ENCODE measurements at places on chromosomes 5 and 9.

DNA sequence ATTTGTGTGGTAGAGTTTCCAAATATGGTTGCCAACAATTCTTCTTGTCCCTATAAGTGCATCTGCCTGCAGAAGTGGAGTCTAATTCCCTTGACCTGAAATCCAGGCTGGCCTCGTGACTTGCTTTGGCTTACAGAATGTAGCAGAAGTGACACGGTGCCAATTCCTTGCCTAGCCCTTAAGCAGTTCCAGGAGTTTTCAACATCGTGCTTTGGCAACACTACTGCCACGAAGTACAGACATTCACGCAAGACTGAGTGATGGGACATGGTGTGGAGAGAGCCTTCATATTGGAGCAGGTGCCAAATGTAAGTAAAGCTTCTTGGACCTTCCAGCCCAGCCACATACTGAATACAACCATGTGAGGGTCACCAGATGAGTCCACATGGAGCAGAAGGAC, 92.9 kb upstream of the NEK6 start:
- no peak for DNase-seq

DNA sequence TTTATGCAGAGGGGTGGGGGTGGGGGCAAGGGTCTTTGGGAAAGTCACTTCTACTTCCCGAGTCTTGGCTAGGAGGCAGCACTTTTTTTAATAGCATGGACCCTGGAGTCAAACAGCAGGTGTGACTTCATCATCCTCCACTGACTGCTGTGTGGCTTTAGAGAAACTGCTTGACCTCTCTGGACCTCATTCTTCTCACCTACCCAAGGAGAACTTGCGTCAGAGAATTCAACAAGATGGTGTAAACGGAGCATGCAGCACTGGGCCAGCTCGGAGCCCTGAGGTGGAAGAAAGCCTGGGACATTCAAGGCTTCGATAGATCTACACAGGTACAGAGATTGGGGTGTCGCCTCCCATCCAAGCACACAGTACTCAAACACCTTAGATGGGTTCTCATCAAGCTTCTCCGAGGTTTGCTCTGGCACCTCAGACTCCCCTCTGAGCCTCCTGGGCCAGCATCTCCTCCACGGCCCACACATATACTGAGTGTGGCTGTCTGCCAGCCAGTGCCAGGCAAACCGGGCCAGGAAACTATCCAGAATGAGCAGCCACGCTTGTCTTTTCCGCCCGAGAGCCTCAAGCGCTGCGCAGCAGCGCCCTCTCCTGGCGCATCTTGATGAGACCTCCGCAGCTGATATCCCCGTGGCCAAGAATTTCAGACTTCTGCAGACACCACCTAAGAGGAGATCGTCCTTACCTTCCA, 4.6 kb upstream of the SLC25A48 start:
- DNase-seq = no peak

DNA sequence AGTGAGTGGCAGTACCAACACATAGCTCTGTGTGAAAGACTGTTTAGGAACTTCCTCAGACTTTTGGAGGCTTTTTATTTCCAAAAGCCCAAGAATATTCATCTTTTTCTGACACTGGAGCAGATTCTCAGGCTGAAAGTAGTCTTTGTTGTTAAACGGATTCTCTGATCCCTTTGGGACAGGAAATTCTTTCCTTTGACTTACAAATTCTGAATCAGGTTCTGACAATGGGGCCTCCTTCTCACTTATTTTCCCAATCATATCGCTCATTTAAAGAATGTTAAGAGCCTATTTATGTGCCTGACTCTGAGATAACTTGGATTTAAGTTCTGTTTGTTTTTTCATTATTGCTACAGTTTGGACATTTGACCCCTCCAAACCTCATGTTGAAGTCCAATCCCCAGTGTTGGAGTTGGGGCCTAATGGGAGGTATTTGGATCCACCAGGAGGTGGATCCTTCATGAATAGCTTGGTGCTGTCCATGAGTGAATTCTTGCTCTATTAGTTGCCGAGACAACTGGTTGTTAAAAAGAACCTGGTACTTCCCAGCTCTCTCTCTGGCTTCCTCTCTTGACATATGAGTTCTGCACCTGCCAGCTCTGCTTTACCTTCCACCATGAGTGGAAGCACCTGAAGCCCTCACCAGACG, 4.1 kb upstream of the ADGRV1 start:
- DNase-seq = no peak

DNA sequence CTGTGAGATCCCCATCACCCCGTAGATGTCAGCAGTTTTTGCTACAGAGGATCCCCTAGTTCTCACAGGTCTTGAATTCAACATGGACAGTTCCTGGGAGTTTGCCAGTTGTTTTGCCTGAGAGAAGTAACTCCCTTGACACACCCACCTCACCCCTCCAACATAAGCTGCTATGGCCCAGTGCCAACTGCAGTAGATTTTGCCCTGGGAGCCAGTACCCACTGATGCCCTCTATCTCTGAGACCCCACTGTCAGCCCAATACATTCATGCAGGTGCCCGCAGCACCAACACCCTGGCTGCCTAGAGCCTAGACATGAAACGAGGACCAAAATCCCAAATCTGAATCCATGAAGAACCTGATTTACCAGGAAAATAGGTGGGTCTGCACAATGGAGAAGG, 583.9 kb upstream of the CTNND2 start:
- DNase-seq = no peak

GRCh38 chr9:79013715-79014610, 557.8 kb upstream of the TLE4 start:
- no peak for DNase-seq

GRCh38 chr5:170393958-170394357, 4.8 kb upstream of the KCNMB1 start:
- DNase-seq = no peak

DNA sequence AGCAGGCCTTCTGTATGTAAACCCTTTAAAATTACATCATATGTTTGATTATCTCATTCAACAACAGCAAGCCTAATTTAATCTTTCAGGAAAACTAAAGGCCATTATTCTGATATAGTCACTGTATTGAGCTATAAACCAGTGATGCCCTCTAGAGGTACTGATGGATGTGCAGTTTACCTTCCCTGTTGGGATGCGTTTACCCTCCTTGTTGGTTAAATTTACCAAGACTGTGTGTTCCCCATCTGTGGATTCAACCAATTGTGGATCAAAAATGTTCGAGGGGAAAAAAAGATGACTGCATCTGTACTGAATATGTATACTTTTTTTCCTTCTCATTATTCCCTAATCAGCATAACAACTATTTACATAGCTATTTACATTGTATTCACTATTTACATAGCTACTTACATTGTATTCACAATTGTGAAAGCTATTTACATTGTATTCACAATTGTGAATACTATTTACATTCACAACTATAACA, 3.7 kb upstream of the BAAT start:
- no peak for DNase-seq

Data from urinary bladder (tissue), 4 donors.